ENCODE measurements at places on chromosomes 16 and 17. TPM values are rescaled to one million over a fixed set of nuclear protein-coding genes. Genes with fewer than 3 reads are reported as not detected.
A peak's percentile ranks its signal among the peaks of the same experiment; 100 is the strongest.

GRCh38 chr17:58669853-58670252, 22.0 kb downstream of the TEX14 start:
- no peak overlapping the region for H3K4me3 ChIP-seq
- H3K27me3 ChIP-seq = no peaks in the 10 kb centered on the region
- H3K36me3 ChIP-seq = no peaks in the 10 kb centered on the region

DNA sequence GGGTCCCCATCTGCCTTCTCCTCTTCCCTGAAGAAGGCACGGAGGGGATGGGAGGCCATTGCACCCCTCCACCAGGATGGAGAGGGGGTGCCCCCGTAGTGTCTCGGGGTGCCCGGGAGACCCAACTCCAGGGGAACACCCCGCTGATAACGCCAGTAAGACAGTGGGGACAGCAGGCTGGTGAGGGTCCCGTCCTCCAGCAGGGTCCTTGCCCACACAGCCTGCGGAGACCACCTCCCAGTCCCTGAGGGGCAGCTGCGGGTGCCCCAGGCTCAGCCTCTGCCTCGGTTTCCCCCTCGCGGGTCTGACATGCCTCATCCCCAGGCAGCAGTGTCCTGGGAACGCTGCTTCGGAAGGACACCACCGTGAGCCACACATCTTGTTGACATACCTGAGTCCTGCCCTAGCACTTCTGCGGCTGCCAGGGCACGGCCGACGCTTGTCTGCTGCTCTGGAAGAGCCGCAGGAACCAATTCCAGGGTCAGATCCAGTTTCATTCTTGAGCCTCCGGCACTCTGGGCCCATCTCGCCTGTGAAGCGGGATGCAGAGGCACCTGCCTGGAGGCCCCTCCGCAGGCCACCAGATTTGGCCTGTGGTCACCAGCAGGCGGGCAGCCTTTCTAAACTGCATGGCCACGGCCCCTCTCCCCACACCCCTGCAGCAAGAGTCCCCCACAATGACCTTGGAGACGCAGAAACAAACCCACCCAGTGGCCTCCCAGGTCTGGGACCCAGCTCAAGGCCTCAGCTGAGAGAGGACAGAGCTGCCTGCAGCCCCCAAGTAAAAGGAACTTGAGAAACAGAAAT, 39.9 kb upstream of the ZC3H18 start:
- H3K36me3 ChIP-seq = peaks cover 4% of the 10 kb centered on the region
- peaks cover 5% of the 10 kb centered on the region for H3K4me1 ChIP-seq
- DNase-seq = no peak

DNA sequence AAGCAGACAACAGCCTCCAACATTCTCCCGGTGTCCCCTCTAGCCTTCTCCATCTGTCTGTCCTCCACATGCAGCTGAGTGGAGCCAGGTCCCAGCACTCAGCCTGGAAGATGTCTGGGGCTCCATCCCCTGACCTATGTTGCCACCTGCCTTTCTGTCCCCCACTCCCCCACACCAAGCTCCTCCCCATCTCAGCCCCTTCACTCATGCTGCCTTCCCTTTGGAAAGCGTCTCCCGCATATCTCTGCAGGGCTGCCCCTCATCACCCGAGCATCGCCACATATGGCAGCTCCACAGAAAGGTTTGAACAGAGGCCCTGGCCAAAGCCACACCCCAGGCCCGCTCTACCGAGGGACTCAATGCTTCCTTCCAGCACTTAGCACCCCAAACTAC, 24.2 kb downstream of the NSMCE1 start:
- H3K27me3 ChIP-seq = no peaks in the 10 kb centered on the region
- H3K36me3 ChIP-seq = no peaks in the 10 kb centered on the region
- no peak overlapping the region for H3K4me3 ChIP-seq
- no peaks in the 10 kb centered on the region for H3K4me1 ChIP-seq

The CHCT1 gene
- not detected for polyA plus RNA-seq

GRCh38 chr16:10951026-10951425, 6.7 kb downstream of the CLEC16A start:
- no peak for DNase-seq
- peaks cover 27% of the 10 kb centered on the region for H3K4me1 ChIP-seq
- H3K27ac ChIP-seq = no peak overlapping the region
- H3K4me3 ChIP-seq = no peak overlapping the region

- H3K4me1 ChIP-seq = peaks cover 26% of the 10 kb centered on the region
- H3K4me3 ChIP-seq = no peak overlapping the region
- H3K36me3 ChIP-seq = peaks cover 15% of the 10 kb centered on the region
- H3K27ac ChIP-seq = peak overlapping the region; percentile 36
Observed at GRCh38 chr17:77465358-77466041, 324.7 kb downstream of the SEC14L1 start.

The YPEL2 gene
- polyA plus RNA-seq = 2.4 TPM

The SLFN12L gene
- polyA plus RNA-seq = 0.09 TPM

GRCh38 chr17:81250286-81251093, 11.4 kb downstream of the NDUFAF8 start:
- H3K36me3 ChIP-seq = peaks cover 16% of the 10 kb centered on the region
- H3K27me3 ChIP-seq = no peaks in the 10 kb centered on the region
- DNase-seq = no peak

Data from keratinocyte (primary cell).